ENCODE measurements at places on chromosomes 3 and 15.

DNA sequence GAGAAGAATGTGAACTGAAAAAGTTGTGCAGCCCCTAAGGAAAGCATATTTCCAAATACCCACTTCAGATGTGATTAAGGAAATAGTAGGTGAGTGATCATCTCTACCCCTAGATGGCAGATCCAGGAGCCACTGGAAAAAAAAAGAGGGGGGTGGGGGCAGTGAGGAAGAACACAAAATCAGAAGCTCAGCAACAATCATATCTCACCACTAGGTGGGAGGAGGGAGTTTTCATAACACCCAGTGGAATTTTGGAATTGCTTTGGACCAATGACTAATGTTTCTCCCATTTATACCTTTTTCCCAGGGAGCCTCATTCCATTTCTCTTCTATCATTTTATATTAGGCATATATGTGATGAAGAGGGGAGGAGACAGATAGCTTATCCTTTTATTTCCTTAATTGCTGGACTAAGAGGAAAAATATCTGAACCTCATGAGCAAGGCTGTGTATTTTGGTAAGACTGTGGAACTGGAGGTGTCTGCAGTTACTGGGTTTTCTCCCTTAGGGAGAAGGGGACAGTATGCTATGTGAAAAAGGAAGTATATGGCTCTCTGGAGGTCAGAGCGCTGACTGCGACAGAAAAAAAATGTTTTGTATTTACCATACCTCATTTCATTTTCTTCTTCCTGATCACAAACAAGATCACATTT lies 363.4 kb downstream of the GAP43 start:
- no peak for DNase-seq

DNA sequence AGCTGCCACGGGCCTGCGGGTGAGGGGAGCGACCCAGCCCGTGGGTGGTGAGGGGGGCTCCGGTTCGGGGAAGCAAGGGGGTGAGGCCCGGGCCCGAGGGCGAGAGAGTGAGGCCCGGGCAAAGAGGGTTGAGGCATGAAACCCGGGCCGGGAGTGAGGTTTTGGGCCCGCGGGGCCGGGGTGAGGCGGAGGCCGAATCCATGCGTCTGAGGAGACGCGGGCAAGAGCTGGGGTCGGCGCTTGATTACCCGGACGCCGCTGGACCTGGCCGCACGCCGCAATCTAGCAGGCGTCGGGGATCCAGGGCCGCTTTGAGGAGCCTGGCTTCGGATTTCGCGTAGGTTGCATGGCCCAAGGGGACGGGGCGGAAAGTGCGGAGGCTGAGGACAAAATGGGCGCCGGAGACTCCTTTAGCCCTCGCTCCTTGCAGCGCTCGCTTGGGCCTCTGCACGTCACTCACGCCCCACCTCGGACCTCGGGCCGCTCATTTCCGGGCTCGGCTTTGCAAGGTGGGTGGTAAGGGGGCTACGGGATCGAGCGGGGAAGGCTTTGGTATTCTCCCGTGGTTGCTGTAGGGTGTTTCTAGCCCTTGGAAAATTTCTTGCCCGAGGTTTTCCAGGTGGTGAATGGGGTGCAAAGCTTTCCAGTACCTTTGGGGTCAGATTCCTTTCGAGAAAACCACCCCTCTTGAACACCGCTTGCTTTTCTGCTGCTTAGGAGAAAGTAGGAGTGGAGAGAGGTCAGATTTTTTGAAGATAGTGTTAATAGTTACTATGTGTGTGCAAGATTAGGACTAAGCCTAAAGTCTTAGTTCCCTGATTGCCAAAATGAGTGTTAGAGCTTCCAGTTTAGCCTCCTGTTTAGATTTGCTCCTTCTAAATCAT lies 827 bp downstream of the SLC25A36 start:
- DNase-seq, result peak; percentile 83

GRCh38 chr3:65024148-65024547 lies 336.3 kb upstream of the ADAMTS9 start:
- no peak for DNase-seq

DNA sequence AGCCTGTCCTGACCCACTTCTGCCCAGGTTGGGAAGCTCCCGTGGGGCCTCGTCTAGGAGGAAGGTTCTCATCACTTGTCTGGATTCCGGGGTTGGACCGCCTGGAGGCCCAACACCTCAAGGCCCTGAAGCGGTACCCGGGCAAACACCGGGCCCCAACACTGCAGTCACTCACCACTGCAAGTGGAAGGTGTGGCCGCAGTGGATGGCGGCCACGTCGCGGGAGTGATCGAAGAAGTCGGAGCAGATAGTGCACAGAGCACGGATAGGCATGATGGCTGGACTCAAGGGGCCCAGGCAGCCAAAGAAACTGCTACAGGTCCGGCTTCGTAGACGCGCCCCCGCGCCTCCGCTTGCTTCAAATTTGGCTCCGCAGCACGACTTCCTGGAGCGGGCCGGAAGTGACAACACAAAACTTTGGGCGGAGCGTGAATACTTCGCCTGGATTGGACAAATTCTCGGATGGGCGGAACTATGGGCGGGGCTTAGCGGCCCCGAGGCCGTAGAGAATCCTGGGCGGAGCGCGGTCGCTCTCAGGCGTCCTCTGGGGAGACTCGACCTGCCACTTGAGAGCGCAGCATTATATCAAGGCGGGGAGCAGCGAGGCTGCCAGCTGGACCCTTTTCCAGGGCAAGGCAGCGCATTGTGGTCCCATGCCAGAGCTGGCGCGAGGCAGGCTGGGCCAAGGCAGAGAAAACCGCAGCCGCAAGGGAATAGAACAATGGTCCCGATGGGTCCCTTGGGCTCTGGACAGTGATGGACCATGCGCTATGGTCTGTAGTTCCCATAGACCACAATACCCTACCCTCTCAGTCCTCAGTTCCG lies at the start of gene TRAIP:
TRAIP (minus strand) TSS at position 384 of the 825 bp plus-strand sequence; CDS start at position 273, 111 bp downstream.
- peak; percentile 94 for DNase-seq

DNA sequence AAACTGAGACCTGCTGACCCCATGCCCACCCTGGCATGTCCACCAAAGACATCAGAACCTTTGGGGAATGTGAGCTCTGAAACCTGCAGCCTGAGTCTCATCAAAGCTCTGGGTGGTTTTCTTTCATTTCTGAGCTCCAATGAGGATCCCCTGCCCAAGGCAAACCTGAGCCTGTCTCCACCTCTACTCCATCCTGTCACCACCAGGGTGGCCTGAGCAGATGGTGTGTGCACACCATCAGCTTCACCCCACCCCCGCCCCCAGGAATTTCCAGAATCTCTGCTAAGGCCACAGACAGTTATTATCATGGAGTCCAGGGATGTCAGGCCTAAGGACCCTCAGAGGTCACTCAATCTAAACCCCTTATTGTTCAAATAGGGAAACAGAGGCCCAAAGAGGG lies 1.3 kb downstream of the XIRP1 start:
- DNase-seq, result no peak

Data from left hindlimb (tissue), 1 donor.